Frontal cortex (tissue), 4 donors: ENCODE measurements at places on chromosomes 13 and 19.

GRCh38 chr19:4443188-4443587, 14.4 kb downstream of the UBXN6 start:
- no peak for DNase-seq

GRCh38 chr13:27138457-27139093, 33.0 kb downstream of the USP12 start:
- no peak for DNase-seq

DNA sequence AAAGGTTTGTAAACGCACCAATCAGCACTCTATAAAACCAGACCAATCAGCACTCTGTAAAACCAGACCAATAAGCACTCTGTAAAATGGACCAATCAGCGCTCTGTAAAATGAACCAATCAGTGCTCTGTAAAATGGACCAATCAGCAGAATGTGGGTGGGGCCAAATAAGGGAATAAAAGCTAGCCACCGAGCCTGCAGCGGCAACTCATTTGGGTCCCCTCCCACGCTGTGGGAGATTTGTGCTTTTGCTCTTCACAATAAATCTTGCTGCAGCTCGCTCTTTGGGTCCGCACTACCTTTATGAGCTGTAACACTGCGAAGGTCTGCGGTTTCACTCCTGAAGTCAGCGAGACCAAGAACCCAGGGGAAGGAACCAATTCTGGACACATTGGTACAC, 28.0 kb downstream of the ZNF175 start:
- DNase-seq, result no peak

- no peak for DNase-seq
These were observed 68.2 kb downstream of the ARHGAP35 start for GRCh38 chr19:46928951-46929350.

GRCh38 chr19:5130371-5131030, 161.6 kb downstream of the KDM4B start:
- DNase-seq, result no peak

- no peak for DNase-seq
These were observed 12.1 kb downstream of the SOX1 start for GRCh38 chr13:112078879-112079531.

- DNase-seq, result no peak
These were observed 166.7 kb downstream of the LACC1 start for GRCh38 chr13:44046428-44046827.

GRCh38 chr19:29505097-29505824, 20.5 kb upstream of the VSTM2B start:
- DNase-seq, result peak; percentile 67

- DNase-seq, result no peak
These were observed 39.7 kb downstream of the ERICH6B start for GRCh38 chr13:45575830-45576180.
